ENCODE measurements at places on chromosomes 7 and 10.

GRCh38 chr10:95500649-95501048 lies 60.5 kb downstream of the SORBS1 start:
- no peak for DNase-seq

DNA sequence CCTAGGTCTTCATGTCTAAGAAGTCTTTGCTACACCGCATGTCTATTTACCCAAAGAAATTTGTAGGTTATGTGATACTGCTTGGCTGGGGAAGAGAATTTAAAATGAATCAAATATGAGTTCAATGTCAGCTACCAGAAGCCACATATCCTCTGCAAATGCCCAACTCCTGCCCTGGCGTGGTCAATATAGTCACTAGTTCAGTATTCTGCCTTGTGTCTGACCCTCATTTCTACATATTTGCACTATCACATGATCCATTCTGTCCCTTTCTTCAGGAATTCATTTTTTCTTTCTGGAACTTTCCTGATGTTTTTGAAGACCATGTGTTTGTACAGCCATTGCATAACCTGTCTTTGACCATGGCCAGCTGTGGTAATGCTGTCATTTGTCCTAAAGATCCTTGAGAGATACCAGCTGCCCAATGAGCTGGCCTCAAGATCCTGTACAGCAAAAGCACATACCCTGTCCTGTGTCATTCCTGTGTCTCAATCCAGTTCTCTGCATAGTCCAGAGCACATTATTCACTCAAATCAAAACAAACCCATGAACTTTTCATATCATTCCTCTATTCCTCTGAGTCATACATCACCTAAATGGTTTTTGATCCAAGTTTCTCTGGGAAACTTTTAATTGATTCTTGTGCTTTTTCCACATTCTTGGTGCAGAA lies 524.5 kb downstream of the PARD3 start:
- no peak for DNase-seq

- no peak for DNase-seq
These were observed 5.7 kb upstream of the PRR15 start for GRCh38 chr7:29557954-29558353.

- no peak for DNase-seq
These were observed 123.8 kb upstream of the INSYN2A start for GRCh38 chr10:127320176-127320575.

DNA sequence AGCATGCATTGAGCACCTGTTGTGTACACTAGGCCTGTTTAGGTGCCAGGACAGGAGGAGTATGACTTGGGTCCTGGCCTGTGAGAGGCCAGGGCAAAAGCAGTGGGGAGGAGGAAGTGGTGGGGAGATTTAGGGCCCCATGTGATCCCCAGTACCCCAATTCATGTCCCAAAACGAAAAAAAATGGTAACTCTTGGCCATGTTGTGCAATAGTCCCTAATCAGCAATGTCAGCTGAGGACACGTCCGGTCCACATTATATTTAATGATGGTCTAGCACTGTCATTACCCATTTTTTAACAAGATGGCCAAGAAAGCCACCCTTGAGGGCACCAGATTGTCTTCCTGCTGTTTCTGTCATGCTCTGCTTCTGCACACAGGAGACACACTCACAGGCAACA lies 142.0 kb upstream of the RET start:
- no peak for DNase-seq

DNA sequence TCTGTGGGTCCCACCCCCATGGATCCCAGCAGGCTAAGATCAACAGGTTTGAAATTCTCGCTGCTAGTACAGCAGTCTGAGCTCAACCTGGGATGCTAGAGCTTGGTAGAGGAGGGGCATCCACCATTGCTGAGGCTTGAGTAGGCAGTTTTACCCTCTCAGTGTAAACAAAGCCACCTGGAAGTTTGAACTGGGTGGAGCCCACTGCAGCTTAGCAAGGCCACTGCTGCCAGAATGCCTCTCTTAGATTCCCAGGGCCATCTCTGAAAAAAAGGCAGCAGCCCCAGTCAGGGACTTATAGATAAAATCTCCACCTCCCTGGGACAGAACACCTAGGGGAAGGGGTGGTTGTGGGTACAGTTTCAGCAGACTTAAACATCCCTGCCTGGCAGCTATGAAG lies 190.0 kb upstream of the CACNA2D1 start:
- DNase-seq, result no peak

- DNase-seq, result no peak
These were observed 59.2 kb upstream of the MTPN start for GRCh38 chr7:136036336-136036735.

- DNase-seq, result no peak
These were observed 24.6 kb upstream of the ITGA8 start for GRCh38 chr10:15744217-15744865.
